Kidney capillary endothelial cell (primary cell): ENCODE measurements at places on chromosomes 2 and 18.

- DNase-seq = no peak
Measured at GRCh38 chr2:15633971-15634346, 42.3 kb downstream of the DDX1 start.

DNA sequence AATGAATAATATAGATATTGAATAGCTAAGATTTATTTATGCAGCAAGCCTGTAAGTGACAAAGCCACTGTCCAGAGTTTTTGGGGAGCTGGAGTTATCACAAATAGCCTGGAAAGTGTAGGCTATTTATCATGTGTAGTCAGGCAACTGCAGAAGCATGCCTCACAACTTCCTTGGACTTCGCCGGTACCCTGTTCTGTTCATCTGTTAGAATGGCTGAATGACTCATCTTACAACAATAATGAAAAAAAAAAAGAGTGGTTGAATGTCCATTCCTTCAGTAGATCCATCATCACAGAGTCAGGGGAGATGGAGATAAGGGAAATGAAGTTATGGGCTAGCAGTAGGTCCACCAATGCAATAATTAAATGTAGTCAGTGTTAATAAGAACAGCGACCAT is 24.0 kb upstream of the ATP5MC3 start:
- peak; percentile 11 for DNase-seq

GRCh38 chr2:111238296-111238695 is 117.6 kb downstream of the BCL2L11 start:
- no peak for DNase-seq

- no peak for DNase-seq
Measured at GRCh38 chr18:55838841-55839240, 250.8 kb upstream of the TCF4 start.

DNA sequence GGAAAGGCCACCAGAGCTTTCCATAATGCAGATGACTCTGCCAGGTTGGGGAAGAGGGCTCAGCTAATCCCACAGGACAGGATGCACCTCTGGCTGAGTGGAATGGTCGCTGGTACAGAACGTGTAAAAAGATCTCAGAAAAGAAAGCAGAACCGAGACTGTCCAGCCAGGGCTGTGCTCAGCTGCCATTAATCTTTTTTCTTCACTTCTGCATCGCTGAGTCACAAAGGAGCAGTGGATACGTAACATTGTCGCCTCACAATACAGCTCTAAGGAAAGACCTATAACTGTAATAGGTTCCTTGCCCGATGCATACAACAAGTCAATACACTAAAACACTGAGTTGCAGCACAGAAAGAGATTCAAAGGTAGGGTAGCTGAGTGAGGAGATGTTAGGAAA is 354.2 kb downstream of the EN1 start:
- DNase-seq = no peak

DNA sequence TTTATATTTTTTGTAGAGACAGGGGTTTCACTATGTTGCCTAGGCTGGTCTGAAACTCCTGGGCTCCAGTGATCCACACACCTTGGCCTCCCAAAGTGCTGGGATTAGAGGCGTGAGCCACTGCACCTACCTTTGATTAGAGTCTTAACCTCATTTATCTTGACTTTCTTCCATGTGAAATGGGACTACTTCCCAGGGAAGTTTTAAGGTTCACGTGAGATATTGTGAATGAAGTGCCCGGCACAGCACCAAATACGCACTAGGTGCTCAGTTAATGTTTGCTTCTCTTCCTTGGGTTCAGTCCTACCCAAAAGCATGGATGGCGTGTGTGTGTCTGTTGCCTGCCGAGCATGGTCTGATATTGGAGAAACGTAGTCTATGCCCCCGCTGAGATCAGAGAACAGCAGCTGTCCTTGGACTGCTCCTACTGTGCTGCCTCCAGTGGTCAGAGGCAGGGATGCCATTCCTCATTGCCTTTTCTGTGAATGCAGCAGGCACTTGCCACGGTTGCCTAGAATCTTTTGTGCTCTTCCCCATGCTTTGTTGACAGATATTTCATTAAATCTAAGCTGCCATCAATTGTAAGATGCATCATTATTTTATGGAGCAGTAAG is 12.3 kb upstream of the TFCP2L1 start:
- peak; percentile 26 for DNase-seq

GRCh38 chr2:56960581-56960980 is 776.8 kb downstream of the CCDC85A start:
- DNase-seq = no peak

- no peak for DNase-seq
Measured at GRCh38 chr2:82993609-82994008, 1465.5 kb downstream of the SUCLG1 start.

- no peak for DNase-seq
Measured at GRCh38 chr2:2026252-2026831, 282.0 kb upstream of the PXDN start.

- no peak for DNase-seq
Measured at GRCh38 chr2:148875387-148876051, 492 bp downstream of the KIF5C start.

DNA sequence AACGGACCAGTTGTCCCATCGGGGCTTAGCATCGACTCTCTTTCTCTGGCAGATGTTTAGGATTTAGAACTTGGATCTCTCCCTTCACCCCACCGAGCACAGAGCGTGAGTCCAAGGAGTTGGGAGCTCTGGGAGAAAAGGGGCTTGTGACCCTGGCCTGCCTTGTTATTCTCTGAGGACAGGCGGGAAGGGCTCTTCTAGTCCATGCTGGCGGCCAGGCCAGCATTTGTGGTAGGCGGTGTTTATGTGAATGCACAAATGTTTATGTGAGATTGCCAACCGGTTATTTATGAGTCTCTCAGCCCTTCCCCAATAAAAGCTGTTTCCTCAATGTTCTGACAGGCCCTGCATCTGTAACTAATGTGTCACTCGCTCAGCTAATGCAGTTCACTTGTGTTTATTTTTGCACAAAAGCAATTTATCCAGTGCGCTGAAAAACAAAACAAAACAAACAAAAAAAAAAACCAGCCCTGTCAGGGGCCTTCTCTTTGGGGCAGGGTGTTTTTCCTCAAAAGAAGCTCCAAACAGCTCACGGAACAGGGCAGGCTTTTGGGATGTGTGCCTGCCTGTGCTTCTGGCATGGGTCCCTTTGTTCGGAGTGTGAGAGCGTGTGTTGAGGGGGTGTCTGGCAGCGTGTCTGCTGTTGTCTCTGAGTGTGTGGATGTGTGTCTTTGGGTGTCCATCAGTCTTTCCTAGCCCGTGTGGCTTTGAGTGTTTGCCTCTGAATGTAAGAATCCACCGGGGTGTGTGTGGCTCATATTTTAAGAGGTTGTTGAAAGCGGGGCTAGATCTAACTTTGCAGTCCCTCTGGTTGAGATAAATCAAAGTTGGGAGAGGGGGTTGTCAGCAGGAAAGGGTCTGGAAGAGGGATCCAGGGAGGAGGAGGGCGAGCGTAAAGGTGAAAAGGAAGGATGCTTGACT is 52.8 kb upstream of the HAAO start:
- DNase-seq = no peak
